ENCODE measurements at places on chromosomes 16 and 17. TPM values are rescaled to one million over a fixed set of nuclear protein-coding genes. Genes with fewer than 3 reads are reported as not detected.
A peak's percentile ranks its signal among the peaks of the same experiment; 100 is the strongest.

GRCh38 chr16:8885674-8886592 is 3.8 kb downstream of the LITAFD start:
- DNase-seq: no peak

DNA sequence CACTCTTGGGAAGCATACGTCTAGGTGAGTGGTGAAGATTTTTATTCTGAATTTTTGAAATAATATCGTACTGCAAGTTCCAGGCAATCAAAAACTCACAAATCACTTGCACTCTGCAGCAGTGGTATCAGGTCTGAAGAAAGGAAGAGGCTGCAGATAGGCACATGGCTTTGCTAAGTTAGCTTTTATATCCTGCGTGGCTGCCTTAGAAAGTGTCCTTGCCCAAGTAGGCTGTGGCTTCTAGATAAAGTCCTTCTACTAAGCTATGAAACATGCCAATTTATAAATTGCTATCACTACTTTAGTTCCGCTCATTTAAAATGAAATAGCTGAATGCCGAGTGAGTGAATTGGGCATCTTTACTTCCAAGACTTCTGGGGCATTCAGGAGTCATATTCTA is 17.9 kb downstream of the WWOX start:
- DNase-seq: no peak

DNA sequence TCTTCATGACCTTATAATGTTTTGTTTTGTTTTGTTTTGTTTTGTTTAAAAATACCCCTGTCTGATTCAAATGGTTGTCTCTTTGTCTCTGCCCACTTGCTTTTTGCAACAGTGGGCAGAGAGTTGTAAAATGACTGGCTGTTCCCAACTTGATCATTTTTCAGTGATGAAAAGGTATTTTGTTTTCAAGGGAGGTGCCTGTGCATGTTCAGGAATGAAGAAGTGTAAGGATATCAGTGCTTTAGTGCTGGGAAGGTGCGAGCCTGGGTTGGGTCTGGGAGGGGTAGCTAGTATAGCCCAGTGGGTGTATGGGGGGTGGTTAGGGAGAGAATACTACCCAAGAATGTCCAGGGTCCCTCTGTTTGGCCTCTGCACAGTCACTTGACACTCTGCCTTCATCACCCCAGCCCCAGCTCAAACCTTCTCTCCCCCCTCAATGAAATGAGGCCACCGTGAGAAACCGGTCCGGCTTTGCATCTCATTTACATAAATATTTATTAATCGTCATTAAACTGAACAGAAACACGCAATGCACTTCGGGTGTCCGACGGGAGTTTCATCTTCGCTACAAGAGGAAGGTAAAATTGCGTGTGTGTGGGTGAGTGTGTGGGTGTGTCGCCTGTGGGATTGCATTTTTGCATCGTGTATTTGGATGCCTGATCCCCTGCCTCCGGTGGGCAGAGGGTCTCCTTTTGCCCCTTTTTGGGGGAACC is 4.3 kb downstream of the NEUROD2 start:
- no peak for DNase-seq

- DNase-seq: no peak
These were observed 49.8 kb upstream of the XYLT1 start for GRCh38 chr16:17520561-17520960.

- no peak for DNase-seq
These were observed 491 bp downstream of the SLC25A19 start for GRCh38 chr17:75288770-75289114.

DNA sequence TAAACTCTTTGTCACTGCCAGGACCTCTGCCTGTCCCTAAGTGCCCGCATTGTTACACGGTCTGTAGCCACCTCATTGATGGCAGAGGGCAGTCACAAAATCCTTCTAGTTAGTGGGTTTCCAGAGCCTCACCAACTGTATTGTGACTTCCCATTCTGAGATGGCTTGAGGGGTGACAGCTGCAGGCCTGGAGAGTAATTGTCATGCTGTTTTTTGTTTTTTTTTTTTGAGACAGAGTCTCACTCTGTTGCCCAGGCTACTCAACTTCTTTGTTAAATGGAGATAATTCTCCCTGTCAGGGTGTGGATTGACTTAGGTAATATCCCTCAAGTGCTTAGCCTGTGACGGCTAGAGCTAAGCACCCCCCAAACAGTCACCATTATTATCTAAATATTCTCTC is 77.9 kb downstream of the SDR42E1 start:
- DNase-seq: no peak

GRCh38 chr16:55717326-55717725 is 61.5 kb downstream of the SLC6A2 start:
- no peak for DNase-seq

GRCh38 chr16:53147500-53148065 is 92.8 kb downstream of the CHD9 start:
- no peak for DNase-seq

DNA sequence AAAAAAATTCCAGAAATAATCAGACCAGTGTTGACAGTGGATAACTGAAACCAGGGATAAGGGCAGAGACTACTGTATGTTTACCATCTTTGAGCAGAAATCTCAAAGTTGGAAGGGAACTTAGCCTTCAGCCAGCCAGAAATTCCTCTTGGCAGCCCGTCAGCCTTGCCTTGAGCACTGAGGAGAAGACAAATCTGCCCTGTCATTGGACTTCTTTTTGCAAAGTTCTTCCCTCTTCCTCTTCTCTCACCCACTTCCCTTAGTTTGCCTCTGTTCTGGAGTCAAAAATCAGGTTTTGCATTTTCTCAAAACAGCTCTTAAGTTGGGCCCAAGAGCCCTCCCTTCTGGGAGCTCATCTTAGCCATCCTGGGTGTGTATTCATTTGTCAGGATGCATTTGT is 6.2 kb downstream of the TUFM start:
- DNase-seq: no peak

- DNase-seq: no peak
These were observed 12.6 kb upstream of the SLC12A3 start for GRCh38 chr16:56852401-56852730.

- DNase-seq: no peak
These were observed 674 bp downstream of the C17orf75 start for GRCh38 chr17:32341141-32341856.

GRCh38 chr17:58565389-58566311 is 51.2 kb upstream of the MTMR4 start:
- DNase-seq: no peak

DNA sequence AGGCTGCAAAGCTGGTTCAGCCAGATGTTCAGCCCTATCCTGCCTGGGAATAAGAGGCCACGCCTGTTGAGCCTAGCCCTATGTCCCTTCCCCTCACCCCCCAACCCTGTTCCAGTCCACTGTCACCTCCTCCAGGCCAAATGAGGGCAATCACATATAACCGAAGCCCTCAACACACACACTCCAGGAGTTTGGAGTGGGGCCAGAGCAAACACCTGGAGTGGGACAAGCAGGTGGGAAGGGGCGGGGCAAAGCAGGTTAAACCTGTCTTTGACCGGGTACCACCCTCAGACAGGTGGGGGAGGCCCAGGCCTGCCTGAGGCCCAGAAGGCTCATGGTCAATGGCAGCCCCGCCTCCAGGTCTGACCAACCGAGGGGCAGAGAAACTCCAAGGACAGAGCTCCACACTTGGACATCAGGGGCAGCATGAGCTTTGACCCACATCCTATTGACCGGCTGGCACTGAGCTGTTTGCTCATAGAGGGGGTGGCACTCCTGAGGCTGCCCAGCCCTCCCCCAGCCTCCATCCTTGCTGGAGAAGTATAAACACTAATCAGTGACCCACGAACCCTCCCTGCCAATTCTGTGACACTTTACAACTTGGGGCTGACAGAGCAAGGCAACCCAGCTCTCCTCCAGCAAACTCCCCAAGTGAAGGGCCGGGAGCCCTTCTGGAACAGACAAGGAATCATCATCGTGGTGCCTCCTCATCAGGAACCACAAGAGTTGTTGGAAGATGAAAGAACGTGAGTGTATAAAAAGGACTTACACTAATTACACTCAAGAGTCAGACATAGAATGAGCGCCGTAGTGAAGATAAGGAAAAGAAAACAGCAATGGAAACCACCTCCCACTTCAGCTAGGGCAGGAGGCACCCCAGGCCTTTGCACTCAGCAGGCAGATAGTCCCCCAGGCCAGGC is 1.5 kb downstream of the ESRP2 start:
- DNase-seq: peak; percentile 66

DNA sequence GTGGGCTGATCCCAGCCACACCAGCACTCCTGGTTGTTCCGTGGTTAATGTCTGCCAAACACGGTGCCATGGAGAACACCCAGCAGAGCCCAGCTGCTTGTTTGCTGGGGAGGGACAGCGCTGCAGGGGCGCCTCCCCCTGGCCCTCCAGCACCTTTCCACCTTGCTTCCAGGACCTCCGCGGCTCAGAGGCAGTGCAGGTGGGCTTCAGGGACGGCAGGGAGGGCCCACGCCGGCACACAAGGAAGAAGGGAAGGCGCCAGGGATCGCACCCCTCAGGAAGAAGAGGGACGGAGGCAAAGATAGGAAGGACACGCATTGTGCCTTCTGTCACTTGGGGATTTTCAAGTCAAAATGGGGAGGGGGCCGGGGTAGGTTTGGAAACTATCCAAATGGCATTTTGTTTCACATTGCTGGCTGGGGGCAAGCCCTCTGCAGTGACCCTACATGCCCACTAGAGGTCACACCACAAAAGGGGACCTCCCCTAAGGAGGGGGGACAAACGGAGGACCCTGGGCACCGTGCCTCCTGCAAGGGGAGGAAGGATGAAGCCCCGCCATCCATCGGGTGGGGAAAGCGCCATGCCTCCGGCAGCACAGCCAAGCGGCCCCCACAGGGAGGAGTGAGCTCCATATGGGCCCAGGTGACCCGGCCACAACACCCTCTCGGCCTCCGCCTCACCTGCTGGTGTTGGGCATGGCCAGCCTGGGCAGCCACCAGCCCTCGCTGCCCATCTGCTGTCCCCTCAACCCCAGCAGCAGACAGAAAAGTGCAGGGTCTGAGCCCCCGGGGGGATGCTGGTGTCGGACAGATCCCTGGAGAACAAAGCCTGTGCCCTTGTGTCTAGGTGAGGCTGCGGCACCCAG is 7.5 kb upstream of the C16orf95 start:
- DNase-seq: no peak

Gene NATD1
- total RNA-seq: 13.4 TPM

Gene TNRC6C
- 25.8 TPM for total RNA-seq

Gene CCR7
- not detected for total RNA-seq

Gene TBC1D26
- total RNA-seq: not detected

Gene ASPHD1
- not detected for total RNA-seq

Gene PLA2G10
- not detected for total RNA-seq
